ENCODE measurements at places on chromosomes 3 and 15. TPM values are rescaled to one million over a fixed set of nuclear protein-coding genes. Genes with fewer than 3 reads are reported as not detected.
A peak's percentile ranks its signal among the peaks of the same experiment; 100 is the strongest.

The SLC12A8 gene
- not detected for total RNA-seq

DNA sequence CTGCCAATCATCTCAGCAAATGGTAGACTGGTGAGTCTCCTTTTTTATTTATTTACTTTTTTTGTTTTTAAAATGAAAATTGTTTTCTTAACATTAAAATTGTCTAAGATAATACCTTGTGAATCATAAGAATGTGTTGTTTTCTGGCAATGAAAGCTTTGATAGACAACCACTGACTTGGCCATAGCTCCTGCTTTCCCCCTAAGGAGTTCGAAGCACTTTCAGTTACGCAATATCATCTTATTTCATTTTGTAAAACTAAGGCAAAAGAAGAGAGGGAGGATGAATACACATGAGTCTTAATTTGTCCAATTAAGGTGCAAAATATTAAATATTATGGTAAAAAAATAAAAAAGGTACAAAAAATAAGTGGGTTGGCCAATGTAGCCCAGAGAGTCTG is 74.8 kb upstream of the PLCL2 start:
- no peak overlapping the region for H3K27ac ChIP-seq
- no peak for DNase-seq
- peaks cover 7% of the 10 kb centered on the region for H3K27me3 ChIP-seq
- H3K4me3 ChIP-seq = no peak overlapping the region

The SLC35G2 gene
- total RNA-seq = 0.44 TPM

DNA sequence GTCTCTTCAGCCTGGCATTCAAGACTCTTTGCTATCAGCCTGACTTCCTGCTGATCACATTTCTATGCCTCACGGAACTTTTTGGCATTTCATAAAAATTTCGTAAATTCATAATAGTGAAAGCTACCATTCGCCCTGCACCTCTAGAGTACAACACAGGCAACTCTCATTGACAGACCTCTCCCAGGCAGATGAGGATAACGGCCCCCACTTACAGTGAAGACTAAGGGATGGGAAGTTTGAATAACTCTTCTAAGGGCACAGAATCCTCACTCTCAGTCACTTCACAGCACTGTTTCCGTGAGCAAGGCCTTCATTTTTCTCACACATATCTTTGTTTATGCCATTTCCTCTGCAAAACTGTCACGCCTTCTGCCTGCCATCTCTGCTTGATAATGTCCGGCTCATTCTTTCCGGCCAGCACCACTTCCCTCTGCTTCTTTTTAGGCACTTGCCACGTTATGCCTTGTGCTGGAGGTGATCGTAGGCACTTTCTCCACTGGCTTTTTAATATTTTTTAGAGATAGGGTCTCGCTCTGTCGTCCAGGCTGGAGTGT is 224.1 kb upstream of the HES1 start:
- peaks cover 26% of the 10 kb centered on the region for H3K4me1 ChIP-seq
- no peaks in the 10 kb centered on the region for H3K36me3 ChIP-seq
- H3K27me3 ChIP-seq = no peaks in the 10 kb centered on the region
- no peak for DNase-seq
- H3K4me3 ChIP-seq = peak overlapping the region; percentile 38
- no peak overlapping the region for H3K27ac ChIP-seq

DNA sequence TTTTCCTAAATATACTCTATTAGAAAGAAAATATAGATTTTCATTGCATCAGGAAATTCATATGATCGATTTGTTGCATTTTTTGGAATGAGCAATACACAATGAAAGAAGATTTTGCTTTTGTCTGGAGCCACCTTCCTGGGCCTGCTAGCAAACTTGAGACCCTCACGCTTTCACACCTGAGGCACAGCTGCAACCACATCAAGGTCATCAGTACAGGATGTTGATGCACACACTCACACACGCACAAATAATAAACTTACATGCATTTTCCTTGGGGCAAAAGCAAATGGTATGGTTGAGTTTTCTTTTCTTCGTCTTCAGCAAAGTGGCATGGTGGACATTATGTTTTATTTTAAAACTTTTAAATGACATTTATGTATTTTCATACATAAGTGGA is 64.8 kb upstream of the SATB1 start:
- no peaks in the 10 kb centered on the region for H3K27me3 ChIP-seq
- H3K36me3 ChIP-seq = no peaks in the 10 kb centered on the region
- no peak overlapping the region for H3K4me3 ChIP-seq
- no peak for DNase-seq
- H3K27ac ChIP-seq = no peak overlapping the region

The SST gene
- not detected for total RNA-seq

GRCh38 chr15:37572401-37572800 is 362.0 kb upstream of the TMCO5A start:
- no peaks in the 10 kb centered on the region for H3K27me3 ChIP-seq
- no peaks in the 10 kb centered on the region for H3K4me1 ChIP-seq
- H3K27ac ChIP-seq = no peak overlapping the region
- no peaks in the 10 kb centered on the region for H3K36me3 ChIP-seq
- H3K4me3 ChIP-seq = no peak overlapping the region

DNA sequence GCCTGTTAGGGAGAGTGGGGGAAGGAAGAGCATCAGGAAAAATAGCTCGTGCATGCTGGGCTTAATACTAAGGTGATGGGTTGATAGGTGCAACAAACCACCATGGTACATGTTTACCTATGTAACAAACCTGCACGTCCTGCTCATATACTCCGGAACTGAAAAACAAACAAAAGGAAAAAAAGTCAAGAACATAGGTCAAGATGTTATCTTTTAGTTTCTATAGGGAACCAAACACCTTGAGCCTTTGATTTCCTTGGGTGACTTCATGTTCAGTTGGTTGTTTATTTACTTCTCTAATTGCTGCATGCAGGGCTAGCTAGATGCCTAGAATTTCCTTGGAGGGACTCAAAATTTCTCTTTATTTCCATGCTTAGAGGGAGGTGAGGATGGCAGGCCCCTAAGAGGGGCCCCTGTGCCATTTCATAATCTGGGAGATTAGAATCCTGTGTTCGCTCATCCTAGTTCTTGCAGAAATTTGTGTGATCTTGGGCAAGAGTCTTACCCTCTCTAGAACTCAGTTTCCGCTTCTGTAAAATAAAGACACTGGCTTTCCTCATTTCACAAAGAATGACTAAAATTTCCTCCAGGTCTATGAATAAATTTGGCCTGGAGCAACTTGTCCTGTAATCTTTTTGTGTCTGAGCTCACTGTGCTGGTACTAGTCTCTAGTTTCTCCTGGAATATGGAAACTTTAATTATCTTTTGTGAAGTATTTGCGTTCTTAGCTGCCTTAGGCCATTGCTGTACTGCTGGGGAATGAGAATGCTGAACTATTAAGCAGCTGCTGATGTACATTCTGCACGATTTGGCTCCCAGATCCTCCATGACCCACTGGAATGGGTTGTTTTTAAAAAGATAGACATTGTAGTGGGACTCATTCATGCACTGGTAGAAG is 457.5 kb downstream of the EDEM1 start:
- no peak overlapping the region for H3K27ac ChIP-seq
- no peak for DNase-seq
- H3K4me1 ChIP-seq = no peaks in the 10 kb centered on the region
- H3K4me3 ChIP-seq = no peak overlapping the region
